DMS153 (cell line): ENCODE measurements at places on chromosomes 7 and 10.

DNA sequence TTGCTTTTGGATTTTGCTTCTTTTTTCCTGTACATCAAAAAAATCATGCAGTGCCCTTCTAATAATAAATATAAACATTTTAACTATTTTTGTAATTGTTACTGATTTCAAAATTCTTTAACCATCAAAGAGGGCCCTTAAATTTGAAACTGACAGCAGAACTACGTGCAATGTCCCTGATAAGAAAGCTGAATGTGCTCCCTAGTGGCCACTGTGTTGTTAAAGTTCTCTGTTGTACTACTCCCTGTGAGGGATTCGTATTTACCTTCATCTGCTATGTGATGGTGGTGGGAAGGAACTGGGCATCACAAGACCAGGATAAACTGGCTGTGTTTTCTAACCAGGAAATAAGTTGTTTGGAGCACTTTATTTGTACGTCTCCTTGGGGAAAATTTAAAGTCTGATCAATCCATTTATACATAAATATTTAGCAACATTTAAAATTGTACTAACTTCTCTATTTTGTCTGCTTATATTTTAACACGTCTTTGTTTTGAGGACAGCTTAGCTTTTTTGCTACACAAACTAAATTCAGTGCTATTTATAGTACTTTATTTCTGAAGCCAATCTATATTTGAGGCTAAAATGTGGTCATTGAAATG, 322.4 kb downstream of the HGF start:
- DNase-seq, result peak; percentile 23

DNA sequence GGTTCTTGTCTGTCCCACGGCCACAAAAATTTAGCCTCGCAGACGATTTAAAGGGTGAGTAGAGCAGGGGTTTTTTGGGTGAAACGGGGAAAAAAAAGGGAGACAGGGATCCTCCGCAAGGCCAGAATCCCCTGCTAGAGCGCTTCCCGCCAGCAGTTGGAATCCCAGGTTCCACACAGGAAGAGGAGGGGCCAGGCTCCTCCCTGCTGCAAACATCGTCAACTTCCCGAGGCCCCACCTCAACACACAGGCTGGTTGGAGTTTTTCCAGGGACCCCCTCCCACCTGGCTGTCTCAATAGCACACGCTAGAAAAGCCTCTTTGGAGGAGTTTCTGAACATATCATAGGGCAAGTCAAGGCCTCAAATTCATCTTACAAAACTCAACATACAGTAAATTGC, 112.7 kb downstream of the MTERF1 start:
- no peak for DNase-seq

DNA sequence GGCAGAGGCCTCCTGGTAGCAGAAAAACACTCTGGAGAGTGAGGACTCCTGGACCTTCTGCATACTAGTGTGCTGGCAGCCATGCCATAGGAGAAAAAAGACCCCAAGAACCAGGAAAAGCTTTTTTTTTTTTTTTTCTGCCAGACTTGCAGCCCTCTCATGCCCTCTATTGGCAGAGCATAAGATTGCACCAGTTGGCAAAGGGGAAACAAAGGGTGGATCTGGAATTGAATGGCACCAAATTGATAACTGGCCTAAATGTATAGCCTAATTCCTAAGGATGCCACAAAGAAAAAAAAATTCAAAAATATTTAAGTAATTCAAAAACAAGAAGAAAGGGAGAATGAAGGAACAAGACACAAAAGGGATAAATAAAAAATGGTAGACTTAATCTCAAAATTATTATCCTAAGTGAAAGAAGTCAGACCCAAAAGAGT, 112.5 kb upstream of the GHITM start:
- no peak for DNase-seq

DNA sequence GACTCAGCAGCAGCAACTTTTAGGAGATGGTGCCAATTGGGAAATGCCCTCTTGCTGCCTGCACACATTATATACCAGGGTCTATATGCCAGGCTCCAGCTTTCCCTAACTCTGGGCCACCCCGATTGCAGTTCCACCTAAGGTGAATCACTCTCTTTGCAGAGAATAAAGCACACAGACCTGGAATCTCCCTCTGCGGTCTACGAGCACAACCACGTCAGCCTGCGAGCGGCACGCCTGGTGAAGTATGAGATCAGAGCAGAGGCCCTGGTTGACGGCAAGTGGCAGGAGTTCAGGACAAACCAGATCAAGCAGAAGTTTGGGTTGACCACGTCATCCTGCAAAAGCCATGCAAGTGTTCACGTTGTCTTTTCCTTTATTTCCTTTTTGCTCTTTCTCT, 38.2 kb upstream of the PLEKHA1 start:
- DNase-seq, result no peak

- peak; percentile 36 for DNase-seq
These were observed 174.8 kb upstream of the FZD1 start for GRCh38 chr7:91089382-91089963.

DNA sequence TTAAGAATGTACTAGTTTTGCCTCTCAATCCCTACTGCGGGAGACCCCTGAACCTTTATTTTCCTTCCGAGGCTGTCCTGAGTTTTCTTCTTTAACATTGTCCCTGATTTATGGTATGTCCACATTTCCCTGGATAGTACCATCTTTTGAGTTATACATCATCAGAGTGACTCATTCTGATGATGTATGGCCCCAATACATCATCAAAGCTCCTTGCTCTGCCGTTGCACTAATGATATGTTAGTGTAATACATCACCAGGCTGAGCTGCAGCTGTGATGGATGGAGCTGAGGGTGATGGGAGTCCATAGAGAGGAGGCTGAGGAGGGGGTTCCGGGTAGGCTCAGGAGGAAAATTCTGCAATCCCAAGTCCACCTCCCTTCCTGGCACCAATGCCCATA, 986.5 kb downstream of the KCNMA1 start:
- DNase-seq, result no peak

- no peak for DNase-seq
These were observed 439.3 kb downstream of the RPS24 start for GRCh38 chr10:78473006-78473405.

DNA sequence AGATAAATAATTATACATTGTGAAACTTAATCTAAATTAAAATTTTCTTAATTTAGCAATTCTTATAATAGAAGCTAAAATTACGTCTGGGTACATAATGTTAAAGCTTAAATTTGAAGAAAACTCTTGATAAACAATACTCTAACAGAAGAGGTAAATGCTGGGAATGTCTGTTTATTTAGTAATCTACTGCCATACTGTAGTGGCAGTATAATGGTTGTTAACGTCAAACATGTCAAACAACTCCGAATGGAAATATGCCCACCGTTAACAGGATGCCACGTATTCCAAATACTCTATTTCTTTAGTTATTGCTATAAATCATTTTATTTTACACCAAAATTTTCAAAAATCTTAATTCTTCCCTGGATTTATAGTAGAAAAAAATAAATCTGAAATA, 40.0 kb upstream of the PTPN12 start:
- DNase-seq, result peak; percentile 64

GRCh38 chr7:106896231-106896630, 31.1 kb downstream of the PIK3CG start:
- DNase-seq, result no peak
